ENCODE measurements at places on chromosomes 2 and 18.

DNA sequence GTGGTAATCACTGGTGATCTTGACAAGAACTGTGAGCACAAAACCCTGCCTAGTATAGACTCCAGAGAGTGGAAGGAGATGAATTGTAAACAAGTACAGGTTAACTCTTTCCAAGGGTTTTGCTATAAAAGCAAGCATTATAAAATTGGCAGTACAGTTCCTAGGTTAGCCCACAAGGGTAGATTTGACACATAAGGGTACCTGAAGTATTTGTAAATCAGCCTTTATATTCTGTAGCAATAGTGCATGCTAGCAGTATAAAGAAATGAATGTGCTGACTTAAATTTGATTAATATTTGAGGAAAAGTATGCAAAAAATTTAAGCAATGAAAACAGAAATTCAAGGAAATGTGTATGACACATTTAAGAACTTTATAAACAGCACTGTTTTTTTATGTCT is 42.4 kb downstream of the SP3 start:
- no peak for DNase-seq

GRCh38 chr2:239159476-239159911 is 241.3 kb downstream of the HDAC4 start:
- DNase-seq = peak; percentile 32

- no peak for DNase-seq
Observed at GRCh38 chr2:179057737-179058136, 7.8 kb upstream of the CCDC141 start.

DNA sequence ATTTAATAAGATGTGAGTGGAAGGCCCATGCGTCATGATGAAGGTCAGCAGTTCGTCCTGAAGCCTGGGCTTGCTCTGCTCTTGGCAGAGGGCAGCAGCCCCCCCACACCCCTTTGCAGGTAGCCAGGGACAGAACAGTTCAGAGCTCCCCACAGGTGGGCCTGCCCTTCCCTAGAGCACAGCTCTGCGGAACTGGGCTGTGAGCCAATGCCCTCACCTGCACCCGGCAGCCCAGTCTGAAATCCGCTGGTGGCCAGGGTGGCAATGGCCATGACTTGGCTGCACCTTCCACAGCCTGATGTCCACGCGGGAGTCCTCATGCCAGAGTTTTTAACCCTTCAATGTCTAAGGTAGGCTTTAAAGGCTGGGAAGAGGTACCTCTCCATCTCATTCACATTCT is 136.7 kb downstream of the ACKR3 start:
- DNase-seq = no peak

DNA sequence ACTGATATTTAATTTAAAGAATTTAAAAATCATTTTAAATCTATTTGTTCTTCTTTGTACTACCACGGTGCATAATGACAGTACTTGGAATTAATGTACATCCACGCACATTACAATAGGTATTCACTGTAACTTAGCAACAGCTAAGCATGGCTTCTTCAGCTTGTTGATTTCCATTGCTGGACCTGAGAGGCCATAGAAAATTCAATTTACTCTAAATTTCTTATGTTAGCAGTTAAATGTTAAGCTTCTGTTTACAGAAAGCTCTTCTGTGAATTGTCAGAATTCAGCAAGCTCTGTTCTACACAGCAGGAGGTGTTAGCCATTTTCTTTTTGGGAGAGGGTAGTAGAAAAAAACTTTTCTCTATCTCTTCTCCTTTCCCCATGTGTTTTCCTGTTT is 1149.3 kb upstream of the CDH2 start:
- DNase-seq = no peak

DNA sequence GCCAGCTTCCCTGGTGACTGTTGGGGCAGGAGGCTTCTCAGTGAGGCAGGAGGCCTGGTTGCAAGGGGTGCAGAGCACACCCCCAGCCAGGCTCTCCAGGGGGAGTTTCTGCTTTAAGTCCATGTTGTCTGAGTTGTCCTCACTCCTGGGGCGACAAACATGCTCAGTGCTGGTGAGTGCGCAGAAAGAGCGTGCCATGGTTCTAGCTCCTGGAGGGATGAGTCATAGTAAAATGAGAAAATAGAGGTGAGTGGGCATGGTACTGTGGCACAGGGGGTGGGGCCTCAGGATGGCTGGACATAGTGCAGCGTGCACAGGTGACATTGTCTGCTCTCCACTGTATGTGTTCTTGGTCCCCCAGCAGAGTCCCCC is 457.2 kb upstream of the HS6ST1 start:
- peak; percentile 39 for DNase-seq

All from islet precursor cell (in vitro differentiated cells).